ENCODE measurements at places on chromosomes 2 and 18.

GRCh38 chr2:69449906-69450305 is 12.7 kb upstream of the NFU1 start:
- DNase-seq, result no peak

DNA sequence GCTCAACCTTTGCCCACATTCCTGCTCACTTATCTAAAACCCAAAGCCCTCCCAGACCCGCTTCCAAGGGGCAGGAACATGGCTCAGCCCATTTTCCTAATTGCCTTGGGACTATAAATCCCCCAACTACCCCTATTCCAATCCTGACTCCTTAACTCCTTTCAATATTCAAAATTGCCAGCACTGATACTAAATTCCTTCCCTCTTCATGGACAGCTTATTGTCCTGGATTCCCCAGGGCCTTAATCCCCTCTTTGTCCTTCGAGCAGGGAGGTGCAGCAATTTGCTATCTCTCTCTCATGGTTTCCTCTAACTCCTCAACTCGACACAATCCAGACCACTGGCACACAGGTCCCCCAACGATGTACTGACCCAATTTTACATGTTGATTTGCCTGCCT is 99.1 kb downstream of the SLC25A12 start:
- DNase-seq, result no peak

DNA sequence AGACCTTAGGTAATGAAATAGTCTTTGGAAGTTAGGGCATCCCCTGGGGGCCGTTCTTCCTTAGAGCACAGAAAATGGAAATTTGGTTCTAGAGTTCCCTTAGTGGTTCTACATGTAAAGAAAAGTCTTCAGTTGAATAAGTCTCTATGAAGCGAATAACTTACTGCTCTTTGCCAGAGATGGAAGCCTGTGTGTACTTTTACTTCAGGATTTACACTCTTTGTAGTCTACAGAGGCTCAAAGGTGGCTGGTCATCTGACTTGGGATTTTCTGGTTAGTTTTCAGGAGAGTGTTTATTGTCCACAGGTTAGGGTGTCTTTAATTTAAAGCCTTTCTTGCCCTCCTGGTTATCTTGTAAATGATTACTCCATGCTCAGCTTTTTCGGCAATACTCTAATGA is 210.6 kb downstream of the ZNF521 start:
- DNase-seq, result no peak

DNA sequence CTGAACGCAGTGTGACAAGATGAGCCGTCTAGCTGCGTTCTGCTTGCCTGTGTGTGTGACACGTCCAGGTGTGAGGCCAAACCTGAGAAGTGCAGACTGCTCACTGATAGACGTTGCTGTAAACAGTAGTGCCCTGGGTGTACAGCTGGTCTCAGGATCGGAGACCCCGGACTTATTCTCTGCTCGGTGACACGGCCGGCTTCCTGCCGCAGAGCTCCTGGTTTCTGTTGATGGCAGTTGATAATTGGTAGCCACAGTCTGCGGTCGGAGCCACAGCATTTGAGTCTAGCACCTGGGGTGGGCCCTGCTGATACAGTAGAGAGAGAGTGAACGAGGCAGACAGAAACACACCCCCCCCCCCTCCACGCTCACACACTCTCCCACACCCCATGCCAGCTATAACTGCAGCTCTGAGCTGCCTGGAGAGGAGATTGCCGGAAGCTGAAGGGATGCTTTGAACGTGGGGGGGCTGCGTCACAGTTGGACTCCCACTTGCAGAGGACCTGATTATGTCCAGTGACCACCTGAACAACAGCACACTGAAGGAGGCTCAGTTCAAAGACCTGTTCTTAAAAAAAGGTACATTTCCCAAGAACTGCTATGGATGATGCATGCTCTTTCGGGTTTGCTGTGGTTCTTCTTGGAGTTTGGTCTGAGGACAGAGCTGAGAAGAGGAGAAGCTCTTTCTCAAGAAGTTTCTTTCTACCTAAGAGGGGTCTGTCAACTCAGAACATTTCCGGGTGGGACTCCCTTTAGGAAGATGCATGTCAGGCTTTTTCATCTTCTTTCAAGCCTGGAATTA is 114.0 kb downstream of the FAM210A start:
- DNase-seq, result peak; percentile 59

GRCh38 chr18:79485788-79486355 is 90.1 kb downstream of the NFATC1 start:
- no peak for DNase-seq

- DNase-seq, result no peak
These were observed 201.1 kb downstream of the AGAP1 start for GRCh38 chr2:235694721-235695601.

DNA sequence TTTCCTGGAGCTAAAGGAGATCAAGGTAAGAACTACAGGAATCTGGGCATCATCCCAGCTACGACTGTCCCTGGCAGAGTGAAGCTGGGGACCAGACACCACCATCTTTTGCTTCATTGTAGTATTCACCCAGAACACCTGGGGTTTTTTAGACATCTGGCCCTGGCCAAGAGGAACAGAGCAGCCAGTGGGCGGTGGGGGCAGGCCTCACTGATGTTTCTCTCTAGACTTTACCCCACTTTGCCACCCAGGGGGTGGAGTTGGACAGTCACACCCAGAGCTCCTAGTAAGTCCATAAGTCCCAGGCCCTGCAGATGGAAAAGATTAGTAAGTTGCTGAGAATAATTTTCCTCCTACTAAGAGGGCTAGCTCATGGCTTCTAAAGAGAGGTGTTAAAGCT is 39.6 kb downstream of the MARCO start:
- DNase-seq, result no peak

GRCh38 chr2:50556934-50557575 is 474.9 kb downstream of the NRXN1 start:
- no peak for DNase-seq

- DNase-seq, result no peak
These were observed 45.4 kb downstream of the EML6 start for GRCh38 chr2:54768772-54769428.

GRCh38 chr2:96400049-96401000 is 64.8 kb downstream of the NCAPH start:
- DNase-seq, result no peak

DNA sequence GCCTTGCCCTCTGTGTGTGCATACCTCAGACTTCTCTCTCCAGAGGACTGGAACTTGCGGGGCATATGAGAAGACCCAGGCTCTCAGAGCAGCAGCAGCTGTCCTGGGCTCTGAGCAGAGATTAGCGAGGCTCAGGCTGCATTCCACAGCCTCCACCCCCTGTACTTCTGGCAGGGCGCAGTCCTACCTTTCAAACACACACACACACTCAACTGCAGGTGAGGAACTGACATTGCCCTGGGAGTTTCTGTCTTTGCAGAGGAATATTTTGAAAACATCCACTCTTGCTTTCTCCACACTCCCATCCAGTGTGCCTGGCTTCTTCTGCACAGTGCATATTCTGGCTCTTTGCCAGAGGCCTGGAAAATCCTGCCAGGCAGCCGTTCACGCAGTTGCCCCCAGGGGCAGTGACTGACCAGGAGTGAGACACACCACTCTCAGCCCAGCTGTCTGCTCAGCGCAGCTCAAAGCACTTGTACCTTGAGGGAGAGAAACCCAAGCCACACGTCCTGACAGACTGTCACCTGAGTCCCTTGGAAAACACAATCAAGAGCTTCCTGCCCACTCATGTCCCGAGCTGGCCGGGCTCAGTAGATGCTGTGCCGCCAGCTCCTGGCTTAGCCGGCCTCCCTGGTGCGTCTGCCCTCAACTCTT is 460.8 kb downstream of the RNF144A start:
- no peak for DNase-seq

- DNase-seq, result no peak
These were observed 98.7 kb downstream of the ANKRD44 start for GRCh38 chr2:197211881-197212342.

GRCh38 chr18:55003695-55004094 is 44.4 kb upstream of the CCDC68 start:
- no peak for DNase-seq

DNA sequence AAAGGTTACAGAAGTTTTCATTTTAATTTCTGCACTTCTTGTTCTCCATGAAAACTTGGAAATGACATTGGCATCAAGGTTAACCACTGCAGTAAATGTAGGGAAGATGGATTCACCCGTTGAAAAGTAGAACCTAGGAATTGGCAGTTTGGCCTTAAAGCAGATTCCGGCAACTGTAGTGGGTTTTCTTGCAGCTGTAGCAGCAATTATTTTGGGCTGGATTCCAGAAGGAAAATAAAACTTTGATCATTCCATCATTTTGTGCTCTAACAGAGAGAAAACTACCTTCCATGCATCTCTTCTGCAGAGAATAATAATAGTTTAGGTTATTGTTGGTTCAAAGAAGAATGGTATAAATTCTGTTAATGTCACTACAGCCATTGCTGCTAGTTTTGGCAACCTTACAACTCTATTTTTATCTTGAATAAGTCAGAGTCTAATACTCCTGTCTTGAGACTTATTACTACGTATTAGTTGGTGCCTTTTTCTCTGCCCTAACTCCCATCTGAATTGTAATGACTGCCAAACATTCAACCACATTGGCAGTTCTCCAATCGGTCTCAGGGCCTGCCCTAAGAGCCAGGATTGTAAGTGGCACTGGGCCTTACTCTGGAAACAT is 178.1 kb upstream of the PIEZO2 start:
- no peak for DNase-seq

GRCh38 chr2:41869542-41870264 is 178.1 kb upstream of the PKDCC start:
- DNase-seq, result peak; percentile 59

- no peak for DNase-seq
These were observed 925.7 kb downstream of the EPHA4 start for GRCh38 chr2:220646424-220646823.

GRCh38 chr2:105969552-105969951 is 224.5 kb downstream of the UXS1 start:
- DNase-seq, result no peak

DNA sequence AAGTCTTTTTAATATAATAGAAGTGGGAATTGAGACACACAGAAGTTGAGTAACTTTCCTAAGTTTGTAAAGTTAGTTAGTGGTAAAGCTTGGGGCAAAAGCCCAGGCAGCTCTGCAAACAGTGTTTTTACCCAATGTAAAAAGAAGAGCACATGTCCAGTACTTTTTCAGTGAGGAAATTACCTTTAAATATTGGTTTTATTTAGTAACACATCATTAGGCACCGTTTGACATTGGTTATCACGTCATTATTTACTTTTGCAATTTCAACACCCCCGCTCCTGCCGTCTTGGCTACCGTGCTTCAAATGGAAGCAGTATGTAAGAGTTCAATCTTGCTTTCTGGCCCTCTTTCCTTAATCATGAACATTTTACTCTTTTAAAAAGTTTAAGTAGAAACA is 807.9 kb downstream of the EPHA4 start:
- DNase-seq, result no peak

DNA sequence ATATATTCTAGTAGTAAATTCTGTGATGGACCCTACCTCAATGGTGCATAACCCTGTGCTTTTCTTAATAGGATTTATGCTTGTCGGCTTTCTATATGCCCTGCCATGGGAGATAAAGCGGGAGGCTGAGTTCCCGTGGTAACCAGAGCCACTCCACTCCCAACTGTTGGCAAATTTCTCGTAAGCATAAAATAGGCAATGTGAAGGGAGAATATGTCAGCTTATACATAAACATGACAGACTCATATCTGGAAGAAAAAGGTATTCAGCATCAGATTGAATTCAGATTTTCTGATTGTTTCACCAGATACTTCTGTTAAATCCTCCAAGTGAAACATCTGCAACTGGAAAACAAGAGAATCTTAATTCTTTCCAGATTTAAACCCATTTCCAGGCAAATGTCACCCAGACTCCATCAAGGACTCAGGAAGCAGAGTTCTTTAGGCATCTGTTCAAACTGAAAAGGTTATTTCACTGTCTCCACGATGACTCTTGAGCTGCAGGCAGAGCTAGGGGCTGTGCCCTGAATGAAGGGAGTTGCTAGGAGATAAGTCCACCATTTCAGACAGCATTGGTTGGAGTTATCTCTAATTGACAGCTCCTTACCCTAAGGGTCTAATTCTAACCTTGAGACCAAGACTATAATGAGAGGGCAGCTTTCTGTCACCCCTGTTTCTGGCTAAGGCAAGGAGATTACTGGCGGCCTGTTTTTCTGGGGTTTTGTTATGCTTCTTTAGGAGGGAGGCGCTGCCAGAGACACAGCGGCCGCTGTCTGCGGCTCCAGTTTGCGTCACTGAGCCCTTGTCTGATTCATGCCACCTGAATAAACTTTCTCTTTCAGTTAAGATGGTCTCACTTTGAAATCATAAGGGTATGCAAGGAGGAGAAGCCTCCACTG is 381.3 kb downstream of the SOX11 start:
- no peak for DNase-seq

- DNase-seq, result no peak
These were observed 267.4 kb downstream of the LNPK start for GRCh38 chr2:175734686-175735085.

- no peak for DNase-seq
These were observed 45.0 kb downstream of the DDX18 start for GRCh38 chr2:117859532-117859911.

GRCh38 chr18:78777992-78778391 is 201.6 kb upstream of the SALL3 start:
- no peak for DNase-seq

GRCh38 chr2:16487686-16488085 is 177.9 kb downstream of the CYRIA start:
- no peak for DNase-seq

DNA sequence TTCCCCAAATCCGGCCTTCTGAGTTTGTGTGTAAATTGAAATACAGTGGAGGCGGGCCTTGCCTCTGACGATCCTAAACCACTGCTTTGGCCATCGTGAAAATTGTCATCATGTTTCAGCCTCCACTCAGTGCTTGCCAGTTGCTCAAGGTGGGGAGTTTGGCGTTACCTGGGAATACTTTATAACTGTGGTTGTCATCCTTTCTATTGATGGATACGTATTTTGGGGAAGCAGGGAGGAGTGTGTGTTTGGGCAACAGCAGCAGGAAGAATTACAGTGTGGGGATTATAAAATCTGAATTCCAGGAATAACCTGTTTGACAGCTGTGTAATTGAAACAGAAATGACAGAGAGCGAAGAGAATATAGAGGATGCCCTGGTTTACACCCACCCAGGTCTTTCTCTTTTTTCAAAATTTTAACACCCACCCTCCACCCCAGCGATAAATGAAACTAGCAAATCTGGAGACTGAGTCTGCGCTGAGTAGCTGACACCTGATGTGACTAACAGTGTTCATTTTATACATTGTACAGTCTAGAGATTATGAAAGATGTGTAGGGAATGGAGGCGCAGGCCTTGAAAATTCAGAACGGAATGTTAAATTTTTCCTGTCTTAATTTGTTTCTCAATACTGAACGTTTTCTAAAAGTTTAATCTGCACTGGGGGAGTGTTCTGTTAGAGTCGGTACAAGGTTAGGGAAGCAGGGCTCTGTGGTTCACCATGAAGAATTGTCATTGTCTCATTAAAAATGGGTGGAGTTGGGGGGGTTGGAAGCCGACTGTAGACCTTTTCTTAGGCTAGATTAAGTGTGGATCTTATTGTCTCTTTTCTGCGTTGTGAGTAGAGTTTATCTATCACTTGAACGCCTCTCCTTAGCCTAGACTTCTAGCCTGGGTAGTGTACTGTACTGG is 1.6 kb downstream of the MAP4K4 start:
- DNase-seq, result no peak
